ENCODE measurements at places on chromosomes 7 and 10.

GRCh38 chr10:102527546-102527945 lies 23.8 kb downstream of the SUFU start:
- no peak for DNase-seq

DNA sequence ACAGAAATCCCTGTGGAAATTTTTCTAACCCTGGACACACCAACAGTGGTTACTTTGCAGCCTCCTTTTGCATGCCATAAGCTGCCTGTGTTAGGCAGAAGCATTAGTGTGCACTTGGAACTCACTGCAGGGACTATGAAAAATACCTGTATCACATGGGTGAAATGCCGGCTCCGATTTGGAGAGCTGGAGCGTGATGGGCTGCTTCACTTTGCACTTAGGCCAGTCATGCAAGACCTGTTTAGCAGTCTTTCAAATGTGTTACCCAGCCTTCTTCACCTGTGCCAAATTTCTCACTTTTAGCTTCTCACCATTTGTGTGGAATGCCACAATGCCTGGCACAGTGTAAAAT lies 11.3 kb downstream of the NCOA4 start:
- DNase-seq: no peak

DNA sequence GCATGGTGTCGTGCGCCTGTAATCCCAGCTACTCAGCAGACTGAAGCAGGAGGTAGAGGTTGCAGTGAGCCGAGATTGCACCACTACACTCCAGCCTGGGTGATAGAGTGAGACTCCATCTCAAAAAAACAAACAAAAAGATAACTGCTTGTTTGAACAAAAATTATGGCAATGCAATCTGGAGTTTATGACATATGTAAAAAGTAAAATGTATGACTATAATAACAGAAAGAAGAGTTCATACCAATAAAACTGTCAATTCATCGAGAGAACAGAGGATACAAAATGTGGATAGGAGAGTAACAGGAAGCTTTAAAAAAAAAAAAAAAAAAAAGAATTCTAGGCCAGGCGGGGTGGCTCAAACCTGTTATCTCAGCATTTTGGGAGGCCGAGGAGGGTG lies 19.2 kb downstream of the SLC25A16 start:
- DNase-seq: peak; percentile 31

DNA sequence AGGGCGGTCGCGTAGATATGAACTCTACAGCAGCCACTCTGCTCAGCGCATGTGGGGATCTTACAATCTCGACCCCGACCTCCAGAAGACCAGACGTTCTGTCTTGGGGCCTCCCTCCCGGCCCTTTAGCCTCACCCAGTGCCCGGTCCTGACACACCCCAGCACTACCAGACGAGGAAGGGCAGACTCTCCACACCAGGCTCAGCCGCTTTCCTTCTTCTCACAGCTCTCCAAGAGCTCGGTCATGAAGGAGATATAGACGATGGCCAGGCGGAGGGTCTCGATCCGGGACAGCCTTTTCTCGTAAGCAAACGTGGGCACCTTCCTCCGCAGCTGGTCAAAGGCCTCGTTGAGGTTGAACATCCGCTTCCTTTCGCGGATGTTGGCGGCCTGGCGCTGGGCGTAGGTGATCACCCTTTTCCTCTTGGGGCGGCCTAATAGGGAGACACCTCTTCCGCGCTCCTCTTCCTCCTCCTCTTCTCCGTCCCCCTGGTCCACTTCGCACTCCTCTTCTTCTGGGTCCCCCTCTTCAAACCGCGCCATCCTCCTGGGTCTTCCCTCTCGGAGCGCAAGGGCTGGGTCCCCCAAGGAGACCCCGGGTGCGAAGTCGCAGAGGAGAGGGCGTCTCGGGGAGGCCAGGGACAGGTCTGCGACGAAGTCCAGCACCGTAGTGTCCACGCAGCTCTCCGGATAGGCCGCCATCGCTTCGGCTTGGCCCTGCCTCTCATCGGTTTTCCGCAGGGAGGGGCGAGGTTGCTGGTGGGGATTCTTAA lies at the start of gene FERD3L:
FERD3L (minus strand) TSS at position 761 of the 773 bp plus-strand sequence; CDS start at position 702, 59 bp downstream.
- DNase-seq: no peak

DNA sequence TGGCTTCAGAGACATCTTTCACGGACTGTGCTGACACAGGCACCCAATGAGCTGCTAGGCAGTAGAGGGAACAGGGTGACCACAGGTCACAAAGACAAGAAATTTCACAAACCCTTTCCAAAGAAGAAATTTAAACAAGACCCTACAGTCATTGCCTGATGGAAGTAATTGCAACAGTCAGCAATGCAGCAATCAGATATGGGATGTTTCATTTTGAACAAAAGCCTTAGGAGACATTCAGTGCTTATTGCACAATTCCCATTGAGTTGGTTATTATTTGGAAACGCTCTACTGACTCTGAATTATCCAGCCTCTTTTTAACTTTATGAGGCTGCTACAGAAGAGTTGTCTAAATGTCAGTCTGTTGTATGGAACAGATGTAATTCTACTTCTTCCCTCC lies 85.5 kb downstream of the ETV1 start:
- no peak for DNase-seq

GRCh38 chr7:10677668-10678232 lies 295.9 kb upstream of the PHF14 start:
- DNase-seq: no peak

GRCh38 chr10:10294881-10295529 lies 722.7 kb upstream of the CELF2 start:
- DNase-seq: no peak
